ENCODE measurements at places on chromosomes 11 and 22.

GRCh38 chr11:8615291-8616032 lies 21.4 kb upstream of the STK33 start:
- DNase-seq: no peak

- no peak for DNase-seq
These were observed 465.5 kb downstream of the INSC start for GRCh38 chr11:15580056-15580774.

GRCh38 chr11:70763606-70764005 lies 365.3 kb downstream of the CTTN start:
- no peak for DNase-seq

GRCh38 chr22:44574640-44575380 lies 76.8 kb upstream of the RTL6 start:
- no peak for DNase-seq

DNA sequence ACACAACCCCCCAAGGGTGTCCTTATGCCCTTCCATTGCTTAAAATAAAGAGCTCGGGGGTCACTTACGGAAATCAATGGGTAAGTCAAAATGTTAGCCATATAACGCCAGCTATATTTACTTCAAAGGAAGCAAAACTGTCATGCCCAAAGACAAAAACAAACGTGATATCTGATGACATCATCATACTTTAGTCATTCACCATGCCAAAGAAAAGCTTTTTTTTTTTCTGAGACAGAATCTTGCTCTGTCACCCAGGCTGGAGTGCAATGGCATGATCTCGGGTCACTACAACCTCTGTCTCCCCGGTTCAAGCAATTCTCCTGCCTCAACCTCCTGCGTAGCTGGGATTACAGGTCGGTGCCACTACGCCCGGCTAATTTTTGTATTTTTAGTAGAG lies 47.7 kb upstream of the SC5D start:
- no peak for DNase-seq

- DNase-seq: peak; percentile 87
These were observed 98.3 kb downstream of the PTPRJ start for GRCh38 chr11:48078689-48079088.

DNA sequence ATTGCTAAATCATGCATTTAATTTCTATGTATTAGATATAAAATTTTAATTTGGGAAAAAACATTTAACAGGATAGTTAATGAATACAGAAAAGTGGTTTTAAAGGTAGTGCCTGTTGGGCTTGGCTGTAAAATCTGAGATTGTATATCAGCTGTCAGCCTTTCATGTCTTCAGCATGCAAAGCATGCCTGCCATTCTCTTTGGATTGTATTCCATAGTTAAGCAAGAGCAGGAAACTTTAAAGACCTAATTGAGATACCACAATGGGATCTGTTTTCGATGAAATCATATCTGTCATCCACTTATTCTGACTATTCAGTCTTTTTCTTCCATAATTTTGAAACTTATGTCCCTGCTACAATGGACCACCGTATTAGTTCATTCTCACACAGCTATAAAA lies 451.0 kb upstream of the DDI1 start:
- DNase-seq: no peak

- no peak for DNase-seq
These were observed 45.9 kb downstream of the FDX1 start for GRCh38 chr11:110475671-110476070.

DNA sequence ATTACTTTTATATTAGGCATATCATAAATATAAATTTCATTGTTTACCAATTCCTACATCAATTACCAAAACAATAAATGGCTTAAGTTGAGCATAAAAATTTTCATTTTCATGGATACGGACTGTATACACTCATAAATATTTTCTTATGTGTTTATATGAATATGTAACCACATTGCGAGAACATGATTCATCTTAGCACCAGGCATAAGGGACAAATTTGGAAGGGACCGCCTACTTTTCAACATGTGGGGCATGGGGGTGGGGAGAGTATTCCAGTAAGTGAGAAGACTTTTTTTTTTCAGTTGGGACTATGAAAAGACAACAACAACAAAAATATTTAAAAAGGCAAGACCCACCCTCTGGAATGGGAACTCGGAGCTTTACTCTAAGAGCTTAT lies 296.1 kb downstream of the RAB38 start:
- no peak for DNase-seq

GRCh38 chr11:134527382-134528243 lies 115.6 kb upstream of the B3GAT1 start:
- DNase-seq: no peak

DNA sequence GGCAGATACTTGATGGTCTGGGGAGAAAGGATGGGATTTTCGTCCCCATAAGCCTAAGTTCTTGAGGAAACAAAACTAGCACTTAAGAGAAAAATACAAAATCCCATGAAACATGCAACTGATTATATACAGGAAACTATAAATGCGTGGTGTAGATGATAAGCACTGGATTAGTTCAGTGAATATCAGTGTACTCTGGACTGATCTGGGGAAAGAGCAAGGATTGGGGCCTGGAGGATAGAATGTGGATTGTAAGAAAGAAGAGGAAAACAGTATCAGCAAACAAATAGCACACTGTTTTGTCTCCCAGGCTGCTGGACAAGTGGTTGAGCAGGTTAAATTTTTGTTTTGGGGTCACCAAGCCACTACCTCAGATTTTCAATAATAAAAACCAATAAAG lies 49.8 kb downstream of the DCUN1D5 start:
- no peak for DNase-seq

GRCh38 chr22:23300476-23300875 lies 120.2 kb downstream of the BCR start:
- DNase-seq: no peak

- DNase-seq: no peak
These were observed 40.7 kb downstream of the SFI1 start for GRCh38 chr22:31537019-31537535.

DNA sequence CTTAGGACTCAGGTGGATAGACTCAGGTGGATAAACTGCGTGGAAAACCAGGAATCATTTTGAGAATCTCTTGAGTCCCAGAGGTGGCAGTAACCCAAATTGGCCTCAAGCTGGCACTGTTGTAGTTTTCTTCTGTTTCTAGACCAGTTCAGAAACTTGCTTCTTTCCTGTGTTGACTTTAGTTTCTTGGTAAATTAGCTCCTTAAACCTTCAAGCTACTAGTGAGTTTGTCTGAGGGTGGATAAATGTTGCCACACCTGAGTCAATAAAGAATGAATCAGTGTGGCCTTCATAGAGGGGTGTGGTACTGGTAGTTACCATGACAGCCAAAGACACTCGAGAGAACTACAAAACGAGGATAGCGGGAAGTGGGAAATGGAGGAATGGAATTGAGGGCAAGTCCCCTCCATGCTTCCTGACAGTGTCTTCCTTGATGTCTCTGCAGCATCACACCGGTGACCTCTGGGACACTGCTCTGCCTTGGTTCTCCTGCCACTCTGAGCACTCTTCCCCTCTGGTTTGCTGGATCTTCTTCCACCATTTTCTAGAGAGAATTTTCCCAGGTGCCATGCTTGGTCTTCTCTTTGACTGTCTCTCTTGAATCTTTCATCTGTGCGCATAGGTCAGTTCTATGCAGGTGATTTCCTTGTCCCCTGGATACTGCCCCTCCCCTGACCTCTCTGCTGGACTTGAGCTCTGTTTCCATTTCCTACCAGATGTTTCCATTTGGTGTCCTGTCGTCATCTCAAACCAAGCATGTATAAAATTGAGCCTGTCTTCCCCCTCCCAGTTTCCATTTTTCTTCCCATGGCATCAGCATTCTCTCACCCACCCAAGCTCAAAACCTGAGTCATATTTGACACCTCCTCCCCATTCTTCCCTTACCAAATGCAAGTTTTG lies 7.2 kb downstream of the POLD4 start:
- no peak for DNase-seq

GRCh38 chr11:57459164-57460021 lies 935 bp upstream of the RTN4RL2 start:
- DNase-seq: no peak

- no peak for DNase-seq
These were observed 112.1 kb downstream of the TRIM29 start for GRCh38 chr11:120025606-120026335.

DNA sequence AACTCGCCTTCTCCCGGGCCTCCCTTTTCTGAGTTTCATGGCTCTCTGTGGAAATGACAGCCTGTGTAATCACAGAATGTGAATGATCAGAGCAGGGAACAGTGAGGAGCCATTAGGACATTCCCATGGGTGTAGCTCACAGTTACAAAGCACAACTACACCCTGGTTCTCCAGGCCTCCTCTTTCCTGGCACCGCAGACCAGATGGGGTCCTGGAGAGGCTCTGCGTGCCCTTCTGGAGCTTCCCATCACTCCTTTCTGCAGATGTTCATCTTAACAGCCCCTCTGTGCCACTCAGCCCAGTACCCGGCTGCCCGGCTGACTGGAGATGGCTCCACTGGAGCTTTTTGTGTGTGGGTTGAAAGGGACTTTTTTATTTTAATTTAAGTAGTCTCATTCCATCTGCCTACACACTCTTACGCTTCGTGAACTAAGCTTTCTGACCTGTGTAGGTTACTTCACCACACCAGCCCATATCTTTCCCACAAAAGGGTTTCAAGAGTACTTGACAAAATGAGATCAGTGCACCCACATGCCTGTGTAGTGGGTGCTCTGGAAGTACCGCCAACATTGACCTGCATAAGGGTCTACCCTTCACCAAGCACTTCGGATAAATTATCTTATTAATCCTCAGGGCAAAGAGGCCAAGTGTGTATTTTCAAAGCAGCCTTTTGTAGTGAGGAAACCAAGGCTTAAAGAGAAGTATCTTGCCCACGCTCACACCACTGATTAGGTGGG lies 29.8 kb downstream of the SREBF2 start:
- DNase-seq: peak; percentile 29

DNA sequence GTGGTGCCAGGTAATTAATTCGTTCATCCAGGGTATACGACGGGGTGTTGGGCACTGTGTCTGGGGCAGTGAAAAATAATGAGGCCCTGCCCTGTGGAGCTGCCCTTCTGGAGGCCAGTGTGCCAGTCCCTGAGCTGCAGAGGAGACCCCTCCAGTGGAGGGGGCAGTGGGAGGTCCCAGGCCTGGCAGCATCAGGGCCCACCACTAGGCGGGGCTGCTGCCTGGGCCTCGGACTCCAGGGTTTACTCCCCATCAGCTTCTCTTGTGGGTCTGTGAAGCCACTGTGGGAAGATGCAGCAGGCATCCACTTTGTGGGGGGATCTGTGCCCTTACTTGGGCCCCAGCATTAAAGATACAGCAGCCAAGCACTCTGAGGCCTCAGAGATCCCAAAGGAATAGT lies 17.4 kb upstream of the TMPRSS6 start:
- DNase-seq: no peak

DNA sequence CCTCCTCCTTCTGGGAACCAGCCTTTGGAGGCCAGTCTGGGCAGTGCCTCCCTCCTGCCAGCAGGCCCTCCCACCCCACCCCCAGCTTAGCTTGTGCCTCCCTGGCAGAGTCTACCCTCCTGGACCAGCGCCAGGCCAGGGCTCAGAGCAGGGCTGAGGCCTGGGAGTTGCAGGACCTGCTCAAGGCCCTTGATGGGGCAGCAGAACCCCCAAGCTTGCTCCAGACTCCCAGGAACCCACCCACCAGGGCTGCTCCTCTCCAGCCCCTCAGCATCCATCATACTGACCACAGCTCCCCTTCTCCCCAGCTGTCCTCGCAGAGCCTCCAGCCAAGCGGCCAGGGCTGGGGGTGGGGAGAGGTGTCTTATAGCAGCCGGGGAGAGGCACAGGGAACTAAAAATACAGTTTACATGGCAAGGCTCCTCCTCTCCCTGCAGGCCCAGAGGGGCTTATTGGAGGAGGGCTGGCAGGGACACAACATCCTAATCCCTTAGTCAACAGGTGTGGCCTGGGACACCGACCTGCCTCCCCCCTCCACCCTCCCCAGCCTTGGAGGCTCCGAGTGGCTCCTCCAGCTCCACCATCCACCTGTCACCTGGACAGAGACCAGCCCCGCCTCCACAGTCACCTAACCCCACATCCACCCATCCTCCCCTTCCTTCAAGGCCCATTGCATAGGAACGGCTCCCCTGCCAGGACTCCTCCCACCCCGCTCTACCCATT lies 5.2 kb upstream of the MB start:
- no peak for DNase-seq

- no peak for DNase-seq
These were observed 8.8 kb upstream of the WT1 start for GRCh38 chr11:32444186-32444585.

DNA sequence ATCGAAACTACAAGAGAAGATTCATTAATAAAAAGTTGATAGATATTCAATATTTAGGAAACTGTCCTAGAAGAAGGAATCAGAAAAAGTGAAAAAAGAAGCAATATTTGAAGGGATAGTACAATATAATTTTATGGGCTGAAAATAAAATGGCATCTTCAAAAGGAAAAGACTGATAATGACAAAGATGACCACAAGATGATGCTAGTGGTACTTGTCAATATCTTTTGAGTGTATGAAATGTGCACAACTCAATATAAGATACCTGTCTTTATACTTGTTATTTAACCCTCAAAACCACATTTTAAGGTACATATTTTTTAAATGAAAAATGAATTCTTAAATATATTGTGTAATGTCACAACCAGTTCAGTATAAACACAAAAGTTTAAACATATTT lies 1059.6 kb upstream of the RAG2 start:
- no peak for DNase-seq

- DNase-seq: no peak
These were observed 22.9 kb downstream of the USH1C start for GRCh38 chr11:17521106-17521900.

DNA sequence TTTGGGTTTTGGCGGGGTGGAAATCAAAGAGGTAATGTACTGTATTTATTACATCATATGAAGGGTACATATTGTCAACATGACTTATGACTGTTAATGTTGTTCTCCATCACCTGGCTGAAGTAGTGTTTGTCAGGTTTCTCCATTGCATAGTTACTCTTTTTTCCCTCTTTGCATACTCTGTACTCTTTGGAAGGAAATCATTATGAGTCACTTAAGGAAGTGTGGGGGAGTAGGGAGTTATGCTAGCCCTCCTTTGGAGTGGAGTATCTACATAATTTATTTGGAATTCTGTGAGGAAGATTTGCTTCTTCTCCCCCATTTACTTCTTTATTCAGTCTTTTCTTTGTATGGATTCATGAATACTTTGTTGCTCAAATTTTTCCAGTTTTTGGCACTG lies 3.6 kb upstream of the PGR start:
- DNase-seq: no peak

- DNase-seq: no peak
These were observed 39.6 kb downstream of the TRIM44 start for GRCh38 chr11:35702126-35702525.

- no peak for DNase-seq
These were observed 2.5 kb downstream of the TMEM184B start for GRCh38 chr22:38270091-38270992.

DNA sequence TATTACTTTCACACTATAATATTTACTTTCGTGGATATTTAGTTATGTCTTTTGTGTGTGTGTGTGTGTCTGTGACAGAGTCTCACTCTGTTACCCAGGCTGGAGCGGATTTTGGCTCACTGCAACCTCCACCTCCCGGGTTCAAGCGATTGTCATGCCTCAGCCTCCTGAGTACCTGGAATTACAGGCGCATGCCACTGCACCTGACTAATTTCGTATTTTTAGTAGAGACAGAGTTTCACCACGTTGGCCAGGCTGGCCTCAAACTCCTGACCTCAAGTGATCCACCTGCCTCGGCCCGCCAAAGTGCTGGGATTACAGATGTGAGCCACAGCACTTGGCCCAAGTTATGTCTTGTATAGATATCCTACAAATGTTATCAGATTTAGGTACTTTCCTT lies 9.9 kb downstream of the PISD start:
- DNase-seq: no peak

Measured in NCI-H1694 (cell line).